ENCODE measurements at places on chromosomes 12 and 14.
A peak's percentile ranks its signal among the peaks of the same experiment; 100 is the strongest.

DNA sequence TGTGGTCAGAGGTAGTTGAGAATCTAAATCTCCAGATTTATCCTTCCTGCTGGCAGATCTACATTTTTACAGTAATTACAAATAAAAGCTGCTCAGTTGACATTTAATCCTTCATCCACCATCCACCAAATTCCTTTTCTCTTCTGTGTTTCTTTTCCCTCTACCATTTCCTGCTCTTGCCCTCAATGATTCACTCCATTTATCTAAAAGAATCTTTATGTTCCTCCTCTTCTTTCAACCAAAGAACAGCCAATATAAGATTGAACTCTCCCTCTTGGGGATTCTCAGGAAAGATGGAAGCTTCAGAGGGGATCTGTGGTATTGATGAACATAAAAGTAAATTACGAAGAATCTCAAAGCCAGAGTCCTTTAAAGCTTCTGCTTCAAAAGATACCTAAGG is 4.4 kb downstream of the MAP4K5 start:
- DNase-seq: no peak

DNA sequence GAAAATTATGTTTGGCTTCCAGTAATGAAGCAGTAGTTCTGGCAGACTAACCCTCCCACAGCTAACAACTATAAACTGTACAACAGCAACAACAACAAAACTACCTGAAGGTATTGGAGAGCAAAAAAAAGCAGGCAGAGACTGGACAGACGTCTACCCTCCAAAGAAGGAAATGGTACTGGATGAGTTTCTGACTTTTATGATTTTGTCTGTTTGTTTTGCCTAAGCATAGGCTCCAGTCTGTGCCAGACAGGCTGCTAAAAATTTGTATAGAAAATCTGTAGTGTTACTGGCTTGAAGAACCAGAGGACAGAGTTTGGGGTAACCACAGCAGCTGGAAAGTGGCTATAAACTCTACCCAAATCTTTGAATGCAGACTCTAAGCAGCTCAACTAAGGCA is 131.3 kb downstream of the SLC25A47 start:
- no peak for DNase-seq

GRCh38 chr12:80230068-80230467 is 130.7 kb downstream of the OTOGL start:
- no peak for DNase-seq

GRCh38 chr12:48823281-48823680 is 5.0 kb downstream of the CACNB3 start:
- no peak for DNase-seq

- no peak for DNase-seq
Observed at GRCh38 chr12:94593822-94594442, 56.4 kb downstream of the TMCC3 start.

DNA sequence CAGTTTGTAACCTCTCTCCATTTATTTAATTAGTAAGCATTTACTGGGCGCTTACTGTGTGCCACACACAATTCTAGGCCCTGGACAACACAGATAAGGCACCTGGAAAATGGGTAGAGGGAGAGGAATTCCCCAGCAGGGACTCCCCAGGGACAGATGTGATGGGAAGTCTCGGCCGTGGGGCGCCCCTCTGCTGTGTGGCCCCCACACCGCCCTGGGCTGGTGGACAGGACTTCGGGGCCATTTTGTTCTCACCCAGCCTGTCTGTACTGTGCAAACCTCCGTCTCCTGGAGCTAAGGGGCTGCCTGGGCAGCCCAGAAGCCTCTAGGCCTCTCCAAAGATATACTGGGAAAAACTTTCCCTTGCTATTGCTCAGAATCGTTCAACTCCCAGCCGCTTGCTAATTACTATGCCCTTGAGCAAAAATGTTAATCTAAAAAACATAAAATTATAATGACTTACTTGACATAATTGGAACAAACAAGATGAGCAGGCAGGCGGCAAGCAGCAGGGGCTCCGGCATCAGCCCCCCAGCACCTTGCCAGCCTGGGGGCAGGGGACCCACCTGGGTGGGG is 64.4 kb upstream of the NCOR2 start:
- no peak for DNase-seq

GRCh38 chr12:57315681-57316080 is 64.7 kb upstream of the STAC3 start:
- DNase-seq: no peak

- no peak for DNase-seq
Observed at GRCh38 chr12:27824126-27824842, 44.2 kb upstream of the MANSC4 start.

GRCh38 chr12:2551412-2551900 is 243.3 kb upstream of the FKBP4 start:
- no peak for DNase-seq

GRCh38 chr12:121166356-121166755 is 33.7 kb downstream of the P2RX7 start:
- DNase-seq: no peak

DNA sequence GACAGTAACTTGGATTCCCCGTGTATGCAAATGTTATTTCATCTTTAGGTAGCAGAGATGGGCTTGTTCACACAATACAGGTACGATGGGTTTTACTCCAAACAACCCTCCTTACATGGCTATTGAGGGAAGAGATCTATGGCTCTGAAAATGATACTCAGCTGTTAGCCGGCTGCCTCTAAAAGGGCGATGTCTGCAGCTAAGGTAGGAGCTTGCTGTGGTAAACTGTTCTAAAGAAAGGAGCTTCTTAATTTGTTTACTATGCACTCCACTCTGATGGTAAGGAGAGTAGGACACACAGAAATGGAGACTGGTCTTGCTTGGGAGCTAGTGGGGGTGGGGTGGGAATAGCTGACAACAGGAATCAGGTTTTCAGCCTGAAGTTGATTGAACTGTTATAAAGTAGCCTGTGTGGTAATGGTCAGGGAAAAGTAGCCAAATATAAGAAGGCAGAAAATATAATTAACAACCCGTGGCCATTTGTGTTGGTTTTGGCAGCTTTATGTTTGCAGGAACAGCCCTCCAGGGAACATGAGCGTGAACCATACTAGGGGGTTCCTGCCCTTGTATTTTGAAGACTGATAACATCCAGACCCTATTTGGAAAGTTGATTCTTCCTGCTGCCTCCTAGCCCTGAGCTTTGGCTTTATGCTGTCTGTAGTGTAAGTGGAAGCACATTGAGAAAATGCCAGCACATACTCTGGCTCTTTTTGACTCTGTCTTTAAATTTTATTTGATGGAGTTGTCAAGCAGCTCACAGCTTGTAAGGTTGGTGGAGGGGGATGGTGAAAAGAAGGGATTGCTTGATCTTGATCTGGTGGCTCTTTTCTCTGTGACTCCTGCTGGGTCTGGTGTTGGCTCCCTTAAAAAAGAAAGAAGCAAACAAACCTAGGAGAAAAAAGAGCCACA is 929.8 kb downstream of the DIO2 start:
- DNase-seq: no peak

GRCh38 chr12:88092771-88093170 is 49.1 kb downstream of the CEP290 start:
- DNase-seq: no peak

DNA sequence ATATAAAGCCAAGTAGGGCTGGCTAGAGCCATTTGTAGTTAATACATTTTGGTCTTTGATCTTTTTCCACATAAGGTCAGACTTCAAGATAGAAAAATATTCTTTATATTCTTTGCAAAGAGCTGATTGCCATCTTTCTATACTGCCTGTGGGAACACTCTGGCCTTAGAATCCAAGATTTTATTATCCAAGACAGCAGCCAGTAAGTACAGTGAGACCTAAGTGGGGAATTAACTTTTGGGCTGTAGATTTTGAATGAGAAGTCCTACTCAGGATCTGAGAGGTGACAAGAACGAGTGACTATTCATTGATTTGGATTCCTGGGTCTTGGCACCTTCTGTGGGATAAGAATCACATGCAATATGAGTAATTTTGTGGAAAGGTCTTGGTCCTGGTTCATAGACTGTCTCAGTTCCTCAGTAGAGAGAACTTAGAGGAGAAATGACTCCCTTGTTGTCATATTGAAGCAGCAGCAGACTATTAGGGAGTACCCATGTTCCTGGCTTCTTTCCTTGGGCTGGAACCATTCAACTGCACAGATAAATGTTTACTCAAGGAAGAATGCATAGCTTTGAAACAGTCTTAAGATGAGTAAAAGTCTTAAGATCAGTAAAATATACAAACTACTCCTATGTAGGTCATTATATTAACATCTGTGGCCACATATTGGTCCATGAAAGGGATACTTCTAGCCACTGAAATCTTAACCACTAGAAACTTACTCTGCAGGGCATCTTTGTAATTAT is 353.8 kb downstream of the RAD51B start:
- DNase-seq: peak; percentile 84

- no peak for DNase-seq
Observed at GRCh38 chr14:24928386-24928900, 121.5 kb downstream of the STXBP6 start.

- DNase-seq: no peak
Observed at GRCh38 chr14:77570706-77571268, 45.6 kb downstream of the SPTLC2 start.

DNA sequence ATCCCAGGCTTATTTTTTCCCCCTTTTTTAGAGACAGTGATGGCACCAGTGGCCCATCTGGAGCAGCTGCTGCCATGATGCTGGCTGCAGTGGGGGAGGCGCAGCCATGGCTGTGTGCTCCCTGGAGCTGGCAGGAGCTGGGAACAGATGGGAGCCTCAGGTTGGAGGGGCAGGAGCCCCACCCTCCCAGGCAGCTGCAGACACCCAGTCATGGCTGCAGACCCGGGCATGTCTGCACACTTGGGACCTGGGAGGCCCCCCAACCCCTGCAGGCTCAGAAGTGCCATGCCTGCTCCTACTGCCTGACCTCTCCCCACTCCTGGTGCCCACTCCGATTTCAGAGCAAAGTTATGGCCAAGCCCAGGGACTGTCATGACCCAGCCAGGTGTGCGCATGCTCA is 25.1 kb downstream of the CDKL1 start:
- no peak for DNase-seq

GRCh38 chr14:37437490-37437889 is 157.6 kb downstream of the FOXA1 start:
- no peak for DNase-seq

- DNase-seq: no peak
Observed at GRCh38 chr12:102766961-102767360, 150.1 kb downstream of the PAH start.

GRCh38 chr14:91929700-91930099 is 17.8 kb downstream of the FBLN5 start:
- no peak for DNase-seq

DNA sequence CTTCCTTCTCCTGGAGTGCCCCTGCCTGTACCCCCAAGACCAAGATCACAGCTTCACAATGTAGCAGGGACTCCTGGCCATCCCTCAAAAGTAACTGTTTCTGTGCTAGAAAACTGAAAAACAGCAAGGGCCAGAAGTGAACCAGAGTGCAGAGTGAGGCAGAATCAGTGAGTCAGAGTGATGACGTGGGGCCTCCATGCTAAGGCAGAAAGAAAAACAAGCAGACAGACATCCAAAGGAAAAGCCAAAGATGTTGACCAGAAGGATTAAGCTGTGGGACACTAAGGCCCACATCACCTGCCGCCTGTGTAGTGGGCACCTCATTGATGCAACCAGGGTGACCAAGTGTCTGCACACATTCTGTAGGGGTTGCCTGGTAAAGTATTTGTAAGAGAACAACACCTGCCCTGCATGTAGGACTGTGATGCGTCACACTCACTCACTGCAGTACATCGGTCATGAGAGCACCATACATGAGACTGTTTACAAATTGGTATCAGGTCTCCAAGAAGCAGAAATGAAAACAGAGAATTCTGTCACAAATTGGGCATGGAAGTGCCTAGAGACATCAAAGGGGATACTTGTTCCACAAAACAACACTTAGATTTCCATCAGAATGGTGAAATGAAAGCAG is 51.2 kb downstream of the ARMH4 start:
- DNase-seq: no peak

DNA sequence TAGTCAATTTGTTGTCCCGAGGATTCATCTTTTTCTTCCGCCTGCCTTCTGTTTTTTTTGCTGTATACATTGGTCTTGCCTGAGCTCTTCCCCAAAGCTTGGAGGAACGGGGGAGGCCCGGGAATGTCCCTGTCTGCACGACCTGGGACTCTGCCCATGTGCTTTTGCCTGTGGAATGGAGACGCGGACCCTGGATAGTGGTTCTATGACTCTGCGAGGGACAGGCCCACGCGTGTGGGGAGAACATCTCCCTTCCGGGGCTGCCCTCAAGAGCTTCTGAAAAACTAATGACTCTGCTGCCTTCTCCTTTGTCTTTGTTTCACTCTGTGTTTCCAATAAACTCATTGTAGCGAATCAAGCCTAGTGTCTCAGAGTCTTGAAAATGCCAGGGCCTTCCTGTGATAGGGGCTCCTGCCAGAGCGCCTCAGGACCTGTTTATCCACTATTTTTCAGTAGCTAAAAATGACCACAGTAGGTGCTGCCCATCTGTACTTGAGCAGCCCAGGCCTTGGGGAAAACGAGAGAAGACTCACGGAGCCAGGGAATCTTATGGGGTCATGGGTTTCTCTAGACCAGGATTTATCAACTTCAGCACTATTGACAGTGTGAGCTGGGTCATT is 12.3 kb downstream of the KRT83 start:
- no peak for DNase-seq

DNA sequence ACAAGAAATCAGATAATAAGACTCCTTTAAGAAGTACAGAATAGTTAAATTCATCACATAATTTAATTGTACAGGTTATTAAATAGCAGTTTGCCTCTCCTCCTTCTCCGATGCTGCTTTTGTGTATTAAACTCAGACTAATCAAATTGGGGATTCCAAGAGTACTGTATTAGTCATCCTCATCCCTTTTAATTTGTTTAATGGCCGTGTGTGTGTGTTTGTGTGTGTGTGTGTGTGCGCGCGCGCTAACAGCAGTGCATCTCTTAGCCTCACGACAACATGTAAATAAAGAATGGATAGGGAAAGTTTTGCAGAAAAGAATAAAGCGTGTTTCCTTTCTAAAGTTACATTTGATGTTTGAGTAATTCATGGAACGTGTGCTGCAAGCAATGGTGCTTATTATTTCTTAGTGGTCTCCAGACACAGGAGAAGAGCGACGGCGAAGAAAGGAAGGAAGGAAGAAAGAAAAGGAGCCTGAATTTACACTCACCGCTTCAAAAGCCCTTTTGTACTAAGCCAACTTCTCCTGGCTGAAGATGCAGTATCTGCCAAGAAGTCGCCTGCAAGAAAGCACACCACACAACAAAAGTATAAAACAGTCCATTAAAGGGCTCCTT is 220.3 kb downstream of the ASCL1 start:
- DNase-seq: no peak

- no peak for DNase-seq
Observed at GRCh38 chr12:105640761-105641160, 310.3 kb downstream of the C12orf75 start.

- no peak for DNase-seq
Observed at GRCh38 chr12:102299731-102300130, 102.1 kb upstream of the PMCH start.

- peak; percentile 81 for DNase-seq
Observed at GRCh38 chr12:62834971-62835547, 99.9 kb downstream of the PPM1H start.

All from epithelial cell of proximal tubule (primary cell).